Testis (tissue), 5 donors: ENCODE measurements at places on chromosomes 5 and 9. TPM values are rescaled to one million over a fixed set of nuclear protein-coding genes. Genes with fewer than 3 reads are reported as not detected.

The ABCA1 gene
- polyA plus RNA-seq = 8.5 TPM

The FSTL4 gene
- polyA plus RNA-seq = 7.4 TPM

The SPATA31E1 gene
- 25.0 TPM for polyA plus RNA-seq

The FCN2 gene
- not detected for polyA plus RNA-seq

The OMD gene
- polyA plus RNA-seq = 2.5 TPM

The C5orf58 gene
- polyA plus RNA-seq = 266 TPM

The IFNK gene
- not detected for polyA plus RNA-seq

The SLC34A3 gene
- 0.15 TPM for polyA plus RNA-seq

The ERCC8 gene
- 16.4 TPM for polyA plus RNA-seq

The PCDHA10 gene
- 0.95 TPM for polyA plus RNA-seq

The OTP gene
- 1.5 TPM for polyA plus RNA-seq

The TOMM5 gene
- polyA plus RNA-seq = 126 TPM

The MRPS27 gene
- polyA plus RNA-seq = 35.7 TPM

The FAM153A gene
- 75.0 TPM for polyA plus RNA-seq

The UHRF2 gene
- 36.4 TPM for polyA plus RNA-seq
